ENCODE measurements at places on chromosomes 11 and 22.

DNA sequence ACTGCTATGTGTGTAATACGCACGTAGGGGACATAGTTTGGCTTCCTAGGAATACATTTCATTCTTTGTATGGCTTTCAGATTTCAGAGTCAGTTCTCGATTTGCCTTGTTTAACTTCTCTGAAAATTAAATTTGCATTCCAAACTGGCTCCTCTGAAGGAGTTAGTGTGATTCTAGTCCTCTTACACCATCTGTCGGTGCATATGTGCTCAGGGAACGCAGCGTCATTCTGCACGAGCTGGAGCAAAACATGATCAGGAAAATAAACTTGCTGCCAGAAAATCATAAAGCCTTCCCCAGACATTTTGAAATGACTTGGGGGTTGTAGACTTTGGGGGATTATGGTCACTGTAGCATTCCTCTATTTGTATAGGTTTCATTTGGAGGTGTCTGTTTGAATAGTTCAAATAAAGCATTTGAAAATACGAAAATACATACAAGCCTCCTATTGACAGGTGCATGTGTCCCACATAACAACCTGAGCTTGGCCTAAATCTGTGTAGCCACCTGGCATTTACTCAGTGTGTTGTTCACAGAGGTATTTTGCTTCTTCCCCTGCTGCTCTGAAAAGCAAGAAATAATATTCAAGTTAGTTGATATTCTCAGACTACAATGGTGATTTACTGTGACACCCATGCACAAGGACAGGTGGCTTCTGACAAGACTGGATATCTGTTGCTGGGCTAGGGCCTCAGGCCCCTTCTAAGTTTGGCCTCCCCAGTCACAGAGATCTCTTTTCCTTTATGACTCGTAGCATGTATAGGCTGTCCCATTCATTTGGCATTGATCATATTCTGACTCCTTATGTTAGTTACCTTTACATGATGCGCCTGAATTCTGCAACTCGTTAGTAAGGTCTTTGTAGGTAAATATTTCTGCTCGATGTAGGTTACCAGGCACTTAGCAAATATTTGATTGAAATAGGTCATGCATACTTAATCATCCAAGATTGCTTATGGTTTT is 81.6 kb upstream of the SORL1-AS1 start:
- DNase-seq: no peak

- no peak for DNase-seq
These were observed 16.1 kb upstream of the RELT start for GRCh38 chr11:73359930-73360742.

- no peak for DNase-seq
These were observed 67.1 kb downstream of the MYEOV start for GRCh38 chr11:69361048-69361447.

DNA sequence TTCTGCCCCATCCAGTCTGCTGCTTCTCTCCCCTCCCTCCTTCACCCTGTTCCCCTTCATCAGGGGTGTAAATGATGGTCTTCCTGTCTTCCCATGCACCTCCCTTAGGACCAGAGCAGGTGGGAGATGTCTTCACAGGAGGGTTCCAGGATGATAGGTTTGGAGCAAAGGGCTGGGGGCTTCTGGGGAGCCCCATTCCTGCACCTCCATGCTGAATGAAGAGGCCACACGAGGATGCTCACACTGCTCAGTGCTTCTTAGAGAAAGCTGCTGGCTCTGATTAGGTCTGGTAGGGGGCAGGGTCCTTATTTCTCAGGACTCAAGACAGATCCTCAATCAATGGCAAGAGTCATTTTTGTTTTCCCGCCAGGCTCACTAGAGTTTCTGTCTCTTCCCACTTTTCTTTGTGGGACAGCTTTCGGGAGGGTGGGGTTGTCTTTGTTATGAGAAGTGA is 41.1 kb downstream of the BCR start:
- DNase-seq: no peak

- no peak for DNase-seq
These were observed 99.9 kb upstream of the CD44 start for GRCh38 chr11:35039076-35039475.

- DNase-seq: no peak
These were observed 5.3 kb downstream of the ALDH3B1 start for GRCh38 chr11:68015467-68015866.

DNA sequence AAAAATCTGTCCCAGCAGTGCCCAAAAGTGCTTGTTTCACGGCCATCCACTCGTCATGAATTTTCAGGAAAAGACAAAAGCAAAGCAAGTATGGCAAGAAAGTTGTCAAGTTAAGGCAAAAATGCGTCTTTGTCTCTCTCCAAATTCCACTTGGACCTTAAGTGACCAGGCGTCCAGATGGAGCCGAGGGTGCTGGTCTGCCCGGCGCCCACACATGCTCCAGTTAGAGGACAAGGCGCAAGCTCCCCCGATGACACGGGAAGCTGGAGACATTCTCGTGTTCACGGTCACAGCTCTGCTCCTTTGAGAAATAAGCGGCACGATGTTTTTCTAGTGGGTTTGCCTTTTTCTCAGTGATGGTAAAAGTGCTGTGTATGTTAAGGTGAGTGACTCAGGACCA is 219.0 kb downstream of the BRD1 start:
- DNase-seq: no peak

GRCh38 chr11:64204464-64204989 is 2.0 kb upstream of the FERMT3 start:
- peak; percentile 92 for DNase-seq

- DNase-seq: no peak
These were observed 65.8 kb downstream of the SLC22A12 start for GRCh38 chr11:64656862-64657261.

GRCh38 chr11:47399860-47400767 is 8.3 kb upstream of the SLC39A13 start:
- DNase-seq: no peak

DNA sequence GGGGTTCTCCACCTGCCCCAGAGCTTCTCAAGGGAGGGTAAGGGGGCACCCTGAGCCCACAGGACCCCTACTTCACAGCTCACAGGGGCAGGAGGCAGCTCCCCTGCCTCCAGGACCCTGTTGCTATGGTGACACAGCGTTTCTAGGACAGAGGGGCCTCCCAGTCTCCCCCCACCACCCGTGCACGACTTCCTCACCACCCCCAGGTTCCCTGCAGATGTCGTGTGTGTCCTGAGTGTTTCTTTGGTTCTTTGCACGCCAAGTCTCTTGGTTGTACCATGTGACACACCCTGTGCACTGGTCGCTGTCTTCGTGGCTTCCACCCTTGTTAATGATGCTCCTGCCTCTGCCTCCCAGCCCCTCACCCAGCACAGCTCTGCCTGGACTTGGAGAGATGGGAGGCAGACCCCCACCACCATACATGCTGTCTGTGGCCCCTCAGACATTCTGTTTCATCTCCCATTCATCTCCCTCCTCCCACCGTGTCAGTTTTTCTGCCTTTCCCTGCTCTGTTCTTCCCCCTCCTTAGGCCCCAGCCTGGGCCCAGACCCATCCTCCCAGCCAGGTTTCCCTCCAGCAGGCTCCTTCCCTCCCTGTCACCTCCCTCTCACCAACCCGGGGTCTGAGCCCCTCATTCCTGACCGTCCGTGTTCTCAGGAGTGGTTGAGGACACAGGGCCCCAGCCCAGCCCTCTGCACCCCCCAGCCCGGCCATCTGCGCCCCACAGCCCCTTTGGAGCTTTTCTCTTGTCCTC is 24.5 kb upstream of the RAB1B start:
- DNase-seq: no peak

DNA sequence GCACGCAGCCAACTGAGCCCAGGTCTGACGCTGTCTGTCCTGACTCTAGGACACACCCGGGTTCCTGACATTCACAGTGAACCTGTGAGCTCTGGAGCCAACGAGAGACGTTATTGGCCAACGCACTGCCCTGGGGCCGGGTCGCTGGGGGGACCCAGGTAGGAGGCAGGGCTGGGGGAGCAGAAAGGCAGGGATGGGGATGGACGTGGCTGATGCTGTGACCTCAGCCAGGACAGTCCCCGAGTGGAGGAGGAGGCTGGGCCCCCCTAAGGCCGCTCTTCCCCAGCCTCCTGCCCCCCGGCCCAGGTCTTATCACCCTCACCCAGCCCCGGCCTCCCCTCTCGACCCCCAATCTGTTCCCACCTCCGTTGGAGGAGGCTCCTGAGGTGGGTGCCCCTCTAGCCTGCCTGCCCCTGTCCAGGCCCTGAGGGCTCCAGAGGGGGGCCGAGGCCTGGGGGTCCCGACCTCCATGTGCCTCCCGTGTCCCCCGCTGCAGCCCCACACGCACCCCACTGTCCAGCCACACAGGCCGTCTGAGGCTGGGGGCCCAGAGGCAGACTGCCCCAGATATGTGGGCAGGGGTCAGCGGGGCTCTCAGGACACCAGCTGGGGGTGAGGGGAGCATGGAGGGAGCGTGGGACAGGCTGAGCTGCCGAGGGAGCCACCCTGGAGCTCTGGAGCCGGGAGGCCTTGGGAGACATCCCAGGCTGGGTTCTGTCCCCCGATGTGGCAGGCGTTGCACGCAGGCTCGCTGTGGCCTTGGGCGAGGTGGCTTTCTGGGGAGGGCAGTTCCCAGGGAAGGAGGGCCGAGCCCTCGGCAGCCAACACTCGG is 29.2 kb upstream of the MUC5AC start:
- no peak for DNase-seq

DNA sequence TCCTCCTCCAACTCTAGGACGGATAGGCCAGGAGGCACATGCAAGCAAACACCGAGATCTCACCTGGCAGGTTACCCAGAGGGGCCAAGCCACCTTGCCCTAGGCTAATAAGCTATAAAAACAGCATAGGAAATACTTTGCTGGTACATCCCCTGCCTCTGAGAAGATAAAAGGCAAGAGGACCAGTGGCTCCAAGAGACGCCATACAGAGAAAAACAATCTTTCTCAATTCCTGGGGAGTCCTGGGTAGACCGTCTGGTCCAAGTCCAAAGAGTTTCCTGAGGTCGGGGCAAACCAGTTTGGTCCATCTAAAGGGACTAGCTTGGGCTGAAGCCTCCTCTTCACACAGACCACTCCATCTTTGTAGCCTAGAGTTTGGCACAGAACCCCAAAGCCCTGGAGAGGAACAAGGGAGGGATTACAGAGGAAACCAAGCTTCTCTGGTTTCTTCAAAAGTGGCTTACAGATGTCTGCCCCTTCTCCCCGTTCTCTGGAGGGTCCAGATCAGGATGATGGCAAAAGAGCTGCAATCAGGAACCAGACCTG is 40.4 kb downstream of the NUMA1 start:
- DNase-seq: no peak

GRCh38 chr22:27438271-27438980 is 363.1 kb downstream of the MN1 start:
- DNase-seq: peak; percentile 45

GRCh38 chr11:96329419-96329818 is 13.6 kb downstream of the MAML2 start:
- DNase-seq: no peak

DNA sequence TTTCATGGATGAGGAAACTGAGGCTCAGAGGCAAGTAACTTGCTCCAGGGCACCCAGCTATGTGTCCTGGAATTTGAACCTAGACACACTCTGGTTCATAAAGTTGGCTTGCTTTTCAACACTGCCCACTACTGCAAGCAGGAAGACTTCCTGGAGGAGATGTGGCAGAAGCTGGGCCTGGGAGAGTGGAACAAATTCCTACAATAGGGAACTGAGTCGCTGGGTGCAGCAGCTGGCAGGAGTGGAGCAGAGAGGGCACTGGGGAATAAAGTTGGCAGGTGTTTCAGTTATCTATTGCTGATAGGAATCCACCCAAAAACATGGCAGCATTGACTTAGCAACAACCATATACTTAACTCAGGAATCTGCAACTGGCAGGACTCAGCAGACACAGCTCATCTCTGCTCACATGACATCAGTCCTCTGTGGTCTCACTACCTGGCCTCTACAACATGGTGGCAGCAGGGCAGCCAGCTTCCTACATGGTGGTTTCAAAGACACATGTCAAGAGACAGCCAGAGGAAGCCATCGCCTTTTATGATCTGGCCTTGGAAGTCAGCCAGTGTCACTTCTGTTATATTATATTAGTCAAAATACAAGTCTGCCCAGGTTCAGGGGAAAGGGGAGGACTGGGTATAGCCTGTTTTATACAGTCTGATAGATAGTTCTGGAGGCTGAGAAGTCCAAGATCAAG is 10.6 kb upstream of the CARD10 start:
- no peak for DNase-seq

GRCh38 chr11:117011541-117011898 is 86.7 kb downstream of the SIK3 start:
- no peak for DNase-seq

GRCh38 chr11:87298155-87298554 is 260.4 kb downstream of the TMEM135 start:
- no peak for DNase-seq

DNA sequence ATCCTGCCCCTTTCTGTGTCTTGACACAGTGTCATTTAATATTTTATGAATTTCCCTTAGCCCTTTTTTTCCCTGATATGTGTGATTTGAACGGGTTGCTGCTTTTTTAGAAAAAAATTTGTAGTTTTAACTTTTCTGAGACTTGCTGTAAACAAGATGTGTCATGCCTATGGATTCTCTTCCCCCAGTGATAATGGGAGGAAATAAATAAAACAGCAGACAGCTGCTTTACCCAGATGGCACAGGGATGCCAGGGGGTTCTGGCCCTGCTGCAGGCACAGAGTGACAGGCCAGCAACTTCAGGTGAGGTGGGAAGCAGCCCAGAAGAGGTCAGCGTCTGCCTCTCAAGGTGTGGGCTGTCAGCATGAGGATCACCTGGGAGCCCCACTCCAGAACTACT is 266.9 kb downstream of the KIRREL3 start:
- no peak for DNase-seq

DNA sequence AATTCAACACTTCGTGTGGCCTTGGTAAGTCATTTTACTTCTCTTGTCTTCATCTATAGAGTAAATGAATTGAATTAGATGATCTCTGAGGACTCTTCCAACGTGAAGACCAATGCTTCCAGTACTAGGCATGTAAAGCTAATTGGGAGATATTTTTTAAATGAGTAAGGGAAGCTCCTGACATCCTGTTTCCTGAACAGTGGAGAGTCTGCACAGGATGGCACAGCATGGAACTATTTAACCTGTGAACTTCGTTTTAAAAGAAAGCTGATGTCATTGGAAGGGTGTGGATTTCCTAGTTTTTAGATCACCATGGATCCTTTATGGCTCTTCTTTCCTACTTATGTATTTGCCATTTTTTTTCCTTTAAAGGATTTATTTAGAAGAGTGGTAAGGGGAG is 48.4 kb upstream of the HSD17B12 start:
- no peak for DNase-seq

- DNase-seq: no peak
These were observed 145.7 kb upstream of the B3GAT1 start for GRCh38 chr11:134557571-134558257.

- no peak for DNase-seq
These were observed 5.9 kb downstream of the INCENP start for GRCh38 chr11:62129590-62130282.

DNA sequence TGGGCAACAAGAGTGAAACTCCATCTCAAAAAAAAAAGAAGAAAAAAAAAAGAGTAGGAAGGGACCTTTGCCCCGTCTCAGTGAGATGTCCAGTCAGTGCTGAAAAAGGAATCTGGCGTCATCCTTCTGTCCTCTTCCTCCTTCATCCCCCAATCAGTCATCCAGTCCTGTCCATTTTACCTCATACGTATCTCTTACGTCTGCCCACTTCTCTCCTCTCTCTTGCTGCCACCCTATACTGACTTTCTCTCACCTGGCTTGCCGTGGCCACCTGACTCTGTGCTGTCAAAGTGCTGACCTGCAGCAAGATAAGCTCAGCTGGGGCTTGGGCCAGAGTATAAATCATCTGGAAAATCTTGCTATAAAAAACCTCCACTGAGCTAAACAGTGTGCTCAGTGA is 13.6 kb downstream of the SEPTIN3 start:
- DNase-seq: no peak

GRCh38 chr11:10725114-10725906 is 25.7 kb upstream of the CTR9 start:
- DNase-seq: no peak
